ENCODE measurements at places on chromosomes 3 and 15.

- DNase-seq, result no peak
Observed at GRCh38 chr3:61669203-61669602, 107.8 kb downstream of the PTPRG start.

DNA sequence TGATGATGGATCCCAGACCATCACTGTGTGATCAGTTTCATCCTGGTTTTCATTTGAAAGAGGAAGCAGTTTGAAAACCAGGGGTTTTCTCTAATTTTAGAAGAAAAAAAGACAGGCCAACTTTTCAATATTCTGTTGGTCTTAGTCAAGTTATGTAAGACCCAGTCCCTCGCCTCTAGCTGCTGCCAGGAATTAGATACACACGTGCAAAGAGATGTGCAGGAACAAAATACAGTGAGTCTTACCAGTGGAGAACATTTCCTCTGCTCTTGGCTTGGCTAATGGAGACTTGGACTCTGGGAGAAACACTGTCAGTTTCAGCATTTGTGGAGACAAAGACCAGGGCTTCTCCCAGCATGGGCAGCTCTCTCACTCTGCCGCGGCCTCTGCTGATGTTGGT lies 214.9 kb upstream of the C2CD4B start:
- no peak for DNase-seq

DNA sequence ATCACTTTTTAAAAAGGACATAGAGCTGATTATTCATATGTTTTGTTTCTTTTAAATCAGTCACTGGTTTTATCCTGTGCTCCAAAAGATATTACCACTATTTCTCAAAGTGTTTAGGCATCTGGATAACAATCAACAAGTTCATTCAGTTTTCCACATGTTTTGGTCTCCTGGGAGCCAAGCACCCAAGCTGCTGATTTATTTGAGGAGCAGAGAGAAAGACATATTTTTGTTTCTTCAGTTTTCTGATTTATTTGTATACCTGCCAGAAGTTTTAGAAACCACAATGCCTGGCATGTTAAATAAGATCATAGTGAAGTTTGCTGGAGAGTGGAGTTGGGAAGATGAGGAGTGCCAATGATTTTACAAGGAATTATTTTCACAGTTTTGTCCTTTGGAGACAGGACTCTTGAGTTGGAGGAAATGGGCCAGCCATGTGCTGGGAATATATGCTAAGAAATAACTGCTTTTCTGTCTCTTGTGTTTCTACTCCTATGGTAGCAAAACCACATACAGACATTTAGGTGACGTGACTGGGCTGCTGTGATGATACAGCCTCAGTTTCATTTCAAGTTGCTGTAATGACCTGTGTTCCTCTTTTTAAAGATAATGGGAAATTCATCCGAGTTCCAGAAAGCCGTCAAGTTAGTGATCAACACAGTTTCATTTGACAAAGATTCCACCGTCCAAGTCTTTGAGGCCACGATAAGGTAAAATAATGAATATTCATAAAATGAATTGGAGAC lies 11.7 kb downstream of the EDEM1 start:
- no peak for DNase-seq

DNA sequence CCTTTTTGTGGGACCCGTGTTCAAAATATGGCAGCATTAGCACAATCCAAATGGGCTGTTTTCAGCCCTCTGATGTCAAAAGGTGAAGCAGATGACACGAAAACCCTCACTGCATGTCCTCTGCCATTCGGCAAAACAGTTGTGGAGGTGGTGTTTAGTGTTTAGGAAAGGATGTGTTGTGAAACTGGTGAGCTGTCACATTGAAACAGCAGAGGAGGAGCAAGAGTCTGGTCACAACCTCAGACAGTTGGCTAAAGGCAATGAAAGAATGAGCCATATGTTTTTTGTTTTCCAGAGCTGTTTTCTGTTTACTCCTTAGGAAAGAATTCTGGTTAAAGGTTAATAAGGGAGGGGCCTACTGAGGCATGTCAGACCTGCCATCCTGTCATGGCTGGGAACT lies 140.7 kb downstream of the VPS8 start:
- no peak for DNase-seq

- DNase-seq, result no peak
Observed at GRCh38 chr3:65662095-65662494, 376.6 kb downstream of the MAGI1 start.

All from stimulated activated CD8-positive, alpha-beta memory T cell treated with anti-CD3 and anti-CD28 coated beads, Interleukin-2, amount 100 ng/mL, for 48 hours (primary cell).